Cardiac ventricle fibroblast (primary cell): ENCODE measurements at places on chromosomes 7 and 10. TPM values are rescaled to one million over a fixed set of nuclear protein-coding genes. Genes with fewer than 3 reads are reported as not detected.

The ZNF32 gene
- 30.0 and 31.5 TPM in 2 replicates for total RNA-seq

The PRKAR2B gene
- 9.3 and 11.1 TPM in 2 replicates for total RNA-seq

The CALHM1 gene
- total RNA-seq, result not detected in 2 replicates

The AGMO gene
- 0.69 and 1.2 TPM in 2 replicates for total RNA-seq

The CCDC172 gene
- not detected in 2 replicates for total RNA-seq

The KLF14 gene
- not detected in 2 replicates for total RNA-seq

The KCNIP2 gene
- 0.20 and 0.94 TPM in 2 replicates for total RNA-seq

The SORCS3 gene
- not detected in 2 replicates for total RNA-seq

The MYPN gene
- 0.05 and 0.12 TPM in 2 replicates for total RNA-seq

The TMEM273 gene
- 0.12 TPM in 1 of 2 replicates, not detected in the other for total RNA-seq

The FAM25A gene
- total RNA-seq, result not detected in 2 replicates

The FAM221A gene
- 0.56 and 0.64 TPM in 2 replicates for total RNA-seq

The CFTR gene
- total RNA-seq, result not detected in 2 replicates

The COL1A2 gene
- 7,163 and 7,512 TPM in 2 replicates for total RNA-seq

The MYH16 gene
- total RNA-seq, result not detected in 2 replicates

The VSTM4 gene
- total RNA-seq, result 5.1 and 5.3 TPM in 2 replicates

The CAMK1D gene
- 1.3 and 1.6 TPM in 2 replicates for total RNA-seq

The SPDYE1 gene
- not detected in 2 replicates for total RNA-seq

The C7orf57 gene
- not detected in 2 replicates for total RNA-seq
